Gastroesophageal sphincter (tissue), 4 donors: ENCODE measurements at places on chromosomes 6 and 20. TPM values are rescaled to one million over a fixed set of nuclear protein-coding genes. Genes with fewer than 3 reads are reported as not detected.

DNA sequence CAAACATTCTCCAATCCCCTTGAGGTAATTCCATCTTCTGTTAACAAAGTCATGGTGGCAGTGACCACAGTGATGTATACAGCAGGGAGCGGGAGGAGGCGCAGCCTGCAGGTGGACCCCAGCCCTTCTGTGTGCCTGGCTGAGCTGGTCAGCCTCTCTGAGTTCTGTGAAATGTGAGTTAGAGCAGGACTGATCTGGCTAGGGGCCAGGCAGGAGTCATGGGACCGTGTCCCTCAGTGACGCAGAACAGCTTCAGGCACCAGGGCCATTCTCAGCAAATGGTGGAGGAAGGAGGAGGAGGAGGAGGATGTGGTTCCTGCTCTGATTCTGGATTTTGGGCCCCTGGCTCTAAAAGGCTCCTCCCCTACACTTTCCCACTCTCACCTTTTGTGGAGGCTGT is 6.9 kb downstream of the PHACTR3 start:
- ATAC-seq = no peak

- peak; percentile 13 for ATAC-seq
Measured at GRCh38 chr6:169990095-169991030, 238.9 kb downstream of the ERMARD start.

DNA sequence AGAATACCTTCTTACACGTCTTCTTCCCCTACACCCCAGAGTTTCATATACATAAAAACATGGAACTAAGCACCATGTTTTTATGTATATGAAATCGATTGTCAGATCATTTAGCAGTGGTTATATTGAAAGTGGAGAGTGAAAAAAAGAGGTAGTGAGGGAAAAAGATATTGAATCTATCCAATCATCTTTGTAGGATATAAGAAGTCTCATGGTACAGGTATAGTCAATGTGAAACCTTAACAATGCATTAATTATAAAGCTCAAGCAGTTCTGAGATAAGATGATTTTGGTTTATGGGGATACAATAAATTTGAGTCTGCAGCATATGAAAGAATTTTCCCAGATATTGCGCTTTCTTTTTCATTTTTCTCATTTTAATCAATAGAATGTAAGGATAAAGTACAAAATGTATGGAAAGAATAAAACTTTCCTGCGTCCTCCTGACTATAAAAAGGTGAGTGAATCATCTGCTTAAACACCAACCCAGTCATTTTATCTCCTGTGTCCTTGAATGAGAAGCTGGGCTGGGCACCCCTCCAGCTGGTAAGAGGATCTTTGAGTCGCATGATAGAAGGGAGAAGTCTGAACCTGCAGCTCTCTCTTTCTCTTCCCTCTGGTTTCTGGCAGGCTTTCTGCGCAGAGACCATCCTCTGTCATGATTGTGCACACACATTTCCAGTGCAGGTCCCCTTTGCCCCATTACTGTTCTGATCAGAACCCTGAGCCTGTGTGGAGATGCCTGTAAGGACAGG is 28.1 kb upstream of the AKIRIN2 start:
- ATAC-seq = no peak

The ADGB gene
- not detected for total RNA-seq

The BTN1A1 gene
- total RNA-seq = not detected

The TMC2 gene
- 0.35 TPM for total RNA-seq
